ENCODE measurements at places on chromosomes 7 and 10.
A peak's percentile ranks its signal among the peaks of the same experiment; 100 is the strongest.

- DNase-seq, result peak; percentile 54
These were observed 78.2 kb downstream of the MGMT start for GRCh38 chr10:129545261-129545660.

GRCh38 chr7:128408709-128409595 is 830 bp downstream of the IMPDH1 start:
- no peak for DNase-seq

GRCh38 chr10:43605850-43606322 is 352 bp upstream of the ZNF485 start:
- DNase-seq, result no peak

DNA sequence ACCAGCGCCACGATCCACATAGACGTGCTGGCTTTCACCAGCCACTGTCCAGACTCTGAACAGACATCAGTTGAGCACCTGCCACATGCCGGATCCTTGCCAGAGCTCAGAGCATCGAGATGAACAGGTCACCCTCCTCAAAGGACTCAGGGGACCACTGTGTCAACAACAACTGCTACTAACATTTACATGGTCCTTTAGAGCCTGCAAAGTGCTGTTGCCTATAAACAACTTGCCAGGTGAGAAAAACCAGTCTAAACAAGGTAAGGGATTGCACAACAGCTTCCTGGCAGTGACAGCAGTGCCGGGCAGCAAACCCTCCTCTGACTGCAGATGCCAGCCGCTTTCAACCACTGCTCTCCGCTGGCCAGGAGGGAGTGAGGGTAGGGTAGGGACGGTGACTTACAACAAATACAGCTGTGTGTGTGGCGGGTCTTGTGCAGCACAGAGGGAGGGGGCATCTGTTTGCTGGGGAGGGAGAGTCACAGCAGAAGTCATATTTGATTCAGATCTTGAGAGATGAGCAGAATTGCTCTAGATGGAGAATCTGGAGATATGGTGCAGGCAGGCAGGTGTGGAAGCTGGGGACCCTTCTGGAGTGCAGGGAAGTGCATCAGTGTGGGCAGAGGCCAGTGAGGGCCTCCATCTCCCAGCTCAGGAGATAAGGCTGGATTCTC is 32.8 kb upstream of the RHEB start:
- DNase-seq, result peak; percentile 42

DNA sequence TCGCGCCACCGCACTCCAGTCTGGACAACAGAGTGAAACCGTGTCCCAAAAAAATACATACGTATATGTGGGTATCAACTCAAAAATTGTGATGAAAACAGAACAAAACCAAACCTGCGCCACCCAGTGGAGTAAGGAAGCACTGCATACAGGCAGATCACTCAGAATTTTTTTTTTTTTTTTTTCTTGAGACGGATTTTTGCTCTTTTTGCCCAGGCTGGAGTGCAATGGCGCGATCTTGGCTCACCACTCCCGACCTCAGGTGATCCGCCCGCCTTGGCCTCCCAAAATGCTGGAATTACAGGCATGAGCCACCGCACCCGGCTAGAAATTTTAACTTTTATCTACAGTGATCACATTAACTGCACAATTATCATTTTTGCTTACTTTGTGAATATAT is 9.1 kb upstream of the TMEM236 start:
- peak; percentile 87 for DNase-seq

DNA sequence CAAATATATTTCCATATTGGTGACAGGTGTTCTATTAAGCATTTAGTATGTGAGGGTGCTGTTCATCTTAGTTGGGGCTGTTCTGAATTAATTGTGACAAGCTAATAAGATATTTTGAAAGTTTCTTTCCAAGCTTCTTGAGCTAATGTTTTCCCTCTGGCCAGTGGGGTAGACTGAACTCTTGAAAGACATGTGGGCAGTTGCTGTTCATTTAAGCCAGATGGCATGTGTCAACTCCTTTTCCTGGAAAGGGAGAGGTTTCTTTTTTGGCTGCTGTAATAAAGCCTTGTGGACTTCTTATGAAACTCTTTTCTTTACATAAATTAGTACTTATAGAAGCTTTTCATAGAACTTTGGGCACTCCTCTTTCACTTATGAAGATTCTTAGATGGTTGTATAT is 21.7 kb downstream of the RAB18 start:
- no peak for DNase-seq

DNA sequence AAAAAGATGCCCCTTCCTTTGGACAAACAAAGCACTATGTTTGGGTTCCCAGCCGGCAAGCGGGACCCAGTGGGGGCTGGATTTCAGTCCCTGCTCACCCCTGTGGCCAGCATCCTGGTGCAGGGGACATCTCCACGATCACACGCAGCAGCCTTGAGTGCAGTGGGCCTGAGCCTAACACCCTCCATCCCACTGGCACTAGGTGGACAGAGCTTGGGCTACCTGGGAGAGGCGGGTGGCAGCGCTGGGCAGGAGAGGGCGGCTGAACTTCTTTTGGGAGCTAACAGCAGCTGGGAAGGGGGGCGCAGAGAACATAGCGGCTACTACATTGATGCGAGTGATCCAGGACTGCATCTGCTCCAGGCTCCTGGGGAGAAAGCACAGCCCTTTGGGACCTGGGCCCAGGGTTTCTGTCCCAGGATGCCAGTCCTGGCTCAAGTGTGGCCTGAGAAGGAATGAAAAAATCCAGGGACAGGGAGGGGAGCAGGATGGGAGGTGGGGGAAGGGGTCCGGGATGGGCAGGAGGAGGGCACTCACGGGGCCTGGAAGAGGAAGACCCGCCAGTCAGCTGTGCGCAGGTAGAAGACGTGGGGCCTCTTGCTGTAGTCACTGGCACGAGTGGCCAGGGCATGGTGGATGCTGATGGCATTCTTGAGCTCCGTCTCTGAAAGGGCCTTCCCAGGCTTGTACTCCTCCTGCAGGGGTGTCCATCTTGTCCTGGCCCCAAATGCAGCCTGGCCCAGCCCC is 9.0 kb downstream of the NFKB2 start:
- DNase-seq, result no peak

- no peak for DNase-seq
These were observed 67.5 kb downstream of the PWWP2B start for GRCh38 chr10:132464256-132465192.

- DNase-seq, result no peak
These were observed 97.5 kb downstream of the RPS24 start for GRCh38 chr10:78130966-78131710.

DNA sequence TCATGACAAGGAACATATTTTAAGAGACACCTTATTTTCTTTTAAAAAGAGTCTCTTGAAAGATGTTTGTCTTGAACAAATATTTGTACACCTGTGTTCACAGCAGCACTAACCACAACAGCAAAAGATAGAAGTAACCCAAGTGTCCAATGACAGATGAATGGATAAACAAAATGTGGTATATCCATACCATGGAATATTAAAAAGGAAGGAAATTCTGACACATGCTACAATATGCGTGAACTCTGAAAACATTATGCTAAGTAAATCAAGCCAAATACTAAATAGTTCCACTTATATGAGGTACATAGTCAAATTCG is 17.8 kb downstream of the SGMS1 start:
- DNase-seq, result no peak

DNA sequence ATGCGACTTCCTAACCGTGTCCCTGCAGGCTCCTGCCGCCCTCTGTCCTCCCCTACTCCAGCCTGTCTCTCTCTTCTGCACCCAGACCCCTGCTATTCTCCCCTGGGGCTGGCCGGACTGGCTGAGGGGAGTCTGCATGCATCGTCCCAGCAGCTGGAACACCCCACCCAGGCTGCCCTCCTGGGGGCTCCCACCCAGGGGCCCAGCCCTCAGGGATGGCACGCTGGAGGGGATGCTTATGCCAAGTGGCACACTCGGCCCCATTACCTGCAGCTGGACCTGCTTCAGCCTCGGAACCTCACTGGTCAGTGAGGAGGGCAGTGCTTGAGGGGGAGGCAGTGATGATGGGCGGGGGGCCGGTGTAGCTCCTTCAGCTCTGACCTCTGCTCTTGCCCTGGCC is 21.7 kb upstream of the ZNF467 start:
- no peak for DNase-seq

DNA sequence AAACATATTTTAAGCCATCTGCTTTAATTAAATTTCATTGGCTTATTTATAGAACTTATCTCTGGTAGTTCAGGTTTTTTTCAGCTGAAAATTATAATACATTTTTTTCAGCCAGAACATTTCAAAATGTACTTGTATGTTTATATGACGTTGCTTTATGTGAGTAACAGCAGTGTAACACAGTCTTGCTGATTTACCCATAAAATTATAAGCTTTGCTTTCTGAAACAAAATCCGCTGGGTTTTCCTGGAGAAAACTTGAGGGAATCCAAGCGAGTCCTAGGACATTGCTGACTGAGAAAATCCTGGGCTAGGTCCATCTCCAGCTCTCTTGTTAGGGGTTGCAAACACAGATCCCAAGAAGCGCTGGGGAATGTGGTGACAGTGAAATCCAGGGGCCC is 112.2 kb upstream of the GATA3 start:
- DNase-seq, result no peak

DNA sequence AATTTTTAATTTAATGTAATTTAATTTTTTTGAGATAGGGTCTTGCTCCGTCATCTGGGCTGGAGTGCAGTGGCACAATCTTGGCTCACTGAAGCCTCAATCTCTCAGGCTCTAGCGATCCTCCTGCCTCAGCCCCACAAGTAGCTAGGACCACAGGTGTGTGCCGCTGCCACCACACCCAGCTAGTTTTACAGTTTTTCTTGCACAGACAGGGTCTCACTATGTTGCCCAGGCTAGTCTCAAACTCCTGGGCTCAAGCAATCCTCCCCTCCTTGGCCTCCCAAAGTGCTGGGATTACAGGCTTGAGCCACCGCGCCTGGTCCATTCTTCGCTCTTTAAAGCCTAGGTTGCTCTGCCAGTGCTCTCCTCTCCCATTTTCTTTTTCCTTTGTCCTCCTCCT is 12.9 kb downstream of the CALML3 start:
- DNase-seq, result no peak

DNA sequence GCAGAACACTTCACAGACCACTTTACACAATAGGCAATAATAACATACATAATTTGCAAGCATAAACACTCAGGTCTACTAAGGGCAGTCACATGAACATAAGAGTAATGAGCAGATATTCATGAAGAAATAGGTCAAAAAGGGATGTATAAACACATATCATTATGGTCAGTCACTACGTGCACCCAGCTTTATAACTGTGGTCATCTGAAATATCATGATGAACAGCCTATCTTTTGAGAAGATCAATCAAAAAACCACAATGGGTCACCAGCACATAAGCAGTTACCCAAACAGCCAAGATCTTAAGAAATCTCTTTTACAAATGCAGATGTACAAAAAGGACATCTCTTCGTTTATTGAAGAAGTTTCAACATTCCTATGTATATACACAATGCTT is 35.5 kb upstream of the DRGX start:
- DNase-seq, result no peak

GRCh38 chr10:536371-536925 is 153.0 kb downstream of the DIP2C start:
- no peak for DNase-seq

DNA sequence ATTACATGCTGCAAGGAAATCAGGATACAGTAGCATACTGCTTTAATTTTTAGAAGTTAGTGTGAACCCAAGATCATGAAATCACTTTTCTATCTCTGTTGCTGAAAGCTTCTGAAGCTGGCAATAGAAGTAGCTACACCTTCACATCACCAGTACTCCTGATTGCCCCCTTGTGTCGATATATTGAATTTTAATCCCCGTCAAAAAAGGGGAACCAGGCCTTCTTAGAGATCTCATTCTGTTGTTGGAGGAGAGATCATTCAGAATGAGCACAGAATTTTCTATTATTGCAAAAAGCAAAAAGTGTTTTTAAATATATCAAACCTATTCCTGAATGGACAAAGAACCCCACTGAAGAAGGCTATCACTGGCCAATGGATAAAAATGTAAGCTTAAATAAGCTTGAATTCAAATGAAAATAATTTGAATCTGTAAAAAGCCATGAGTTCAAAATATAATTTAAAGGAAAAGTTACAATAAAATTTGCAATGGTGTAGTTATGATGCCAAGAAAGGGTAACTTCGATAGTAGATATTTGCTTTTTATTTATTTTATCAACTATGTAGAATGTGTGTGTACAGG is 39.7 kb upstream of the TEX47 start:
- no peak for DNase-seq

DNA sequence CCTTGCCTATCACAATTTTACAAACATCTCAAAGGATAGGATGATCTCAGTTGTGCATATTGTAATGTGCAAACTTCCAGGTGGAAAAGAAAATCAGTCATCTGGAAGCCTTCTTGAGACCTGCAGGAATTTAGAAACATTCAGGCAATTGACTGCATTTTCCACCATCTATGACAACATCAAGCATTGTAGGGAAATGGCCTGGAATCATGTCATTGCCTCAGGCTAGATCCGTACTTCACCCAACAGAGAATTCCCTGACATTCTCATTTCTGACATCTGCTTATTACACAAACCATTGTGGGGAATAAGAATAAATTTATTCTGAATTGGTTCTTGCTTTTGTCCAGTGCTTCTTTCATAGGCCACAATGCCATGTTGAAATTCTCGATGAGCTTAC is 124.9 kb upstream of the NPVF start:
- DNase-seq, result no peak

DNA sequence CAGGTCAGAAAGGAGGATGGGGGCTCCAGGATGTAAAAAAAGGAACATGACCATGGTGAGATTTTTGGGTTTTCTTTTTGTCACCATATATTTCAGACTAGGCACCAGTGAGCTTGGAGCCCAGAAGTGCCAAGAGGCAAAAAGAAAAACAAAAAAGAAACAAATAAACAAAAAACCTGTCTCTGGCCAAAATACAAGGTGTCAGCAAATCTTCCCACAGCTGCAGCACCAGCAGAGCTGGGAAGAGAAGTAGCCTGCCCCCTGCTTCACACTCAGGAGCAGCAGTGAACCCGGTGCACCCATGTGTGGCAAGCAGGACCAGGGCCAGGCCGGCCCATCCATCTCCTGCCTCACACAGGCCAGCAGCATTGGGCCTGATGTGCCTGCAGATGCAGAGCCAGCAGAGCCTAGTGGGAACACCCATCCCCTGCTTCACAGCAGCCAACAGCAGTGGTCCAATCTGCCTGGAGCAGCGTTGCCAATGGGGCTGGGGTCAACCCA is 34.7 kb upstream of the C10orf71 start:
- DNase-seq, result peak; percentile 73

DNA sequence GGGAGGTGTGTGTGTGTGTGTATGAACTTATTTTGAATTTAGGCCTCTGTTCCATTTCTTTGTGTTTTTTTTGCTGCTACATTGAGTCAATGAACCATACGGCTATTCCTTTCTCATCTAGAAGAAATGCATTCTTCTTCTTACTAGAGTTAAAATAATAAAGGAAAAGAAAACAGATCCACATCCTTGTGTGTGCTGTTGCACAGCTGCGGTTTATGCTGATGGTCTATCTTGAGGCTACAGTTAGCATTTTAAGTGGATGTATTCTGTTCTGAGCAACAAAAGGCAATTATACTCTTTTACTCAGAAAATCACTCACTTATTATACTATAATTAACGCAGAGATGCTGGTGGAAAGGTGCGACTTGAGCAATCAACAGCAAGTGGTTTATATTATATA is 615.0 kb upstream of the MBL2 start:
- no peak for DNase-seq

DNA sequence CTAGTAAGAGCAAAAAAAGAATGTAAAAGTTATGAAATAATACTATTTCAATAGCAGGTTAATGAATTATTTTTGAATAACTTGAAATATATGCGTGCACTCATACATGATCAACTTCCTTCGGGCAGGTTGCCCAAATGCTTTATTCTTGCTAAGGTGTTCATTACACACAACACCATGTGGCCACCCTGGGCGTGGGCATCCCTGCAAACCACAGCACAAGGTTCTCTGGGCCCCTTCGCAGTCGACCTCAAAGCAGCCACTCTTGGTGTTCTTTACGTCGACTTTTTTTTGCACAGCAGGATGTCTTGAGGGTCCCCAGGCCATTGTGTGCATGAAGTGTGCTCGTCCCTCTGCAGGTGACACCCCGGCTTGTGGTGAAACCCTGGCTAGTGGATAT is 300.7 kb upstream of the PITRM1 start:
- no peak for DNase-seq

All from osteocyte (in vitro differentiated cells).